ENCODE measurements at places on chromosomes 2 and 18.
A peak's percentile ranks its signal among the peaks of the same experiment; 100 is the strongest.

DNA sequence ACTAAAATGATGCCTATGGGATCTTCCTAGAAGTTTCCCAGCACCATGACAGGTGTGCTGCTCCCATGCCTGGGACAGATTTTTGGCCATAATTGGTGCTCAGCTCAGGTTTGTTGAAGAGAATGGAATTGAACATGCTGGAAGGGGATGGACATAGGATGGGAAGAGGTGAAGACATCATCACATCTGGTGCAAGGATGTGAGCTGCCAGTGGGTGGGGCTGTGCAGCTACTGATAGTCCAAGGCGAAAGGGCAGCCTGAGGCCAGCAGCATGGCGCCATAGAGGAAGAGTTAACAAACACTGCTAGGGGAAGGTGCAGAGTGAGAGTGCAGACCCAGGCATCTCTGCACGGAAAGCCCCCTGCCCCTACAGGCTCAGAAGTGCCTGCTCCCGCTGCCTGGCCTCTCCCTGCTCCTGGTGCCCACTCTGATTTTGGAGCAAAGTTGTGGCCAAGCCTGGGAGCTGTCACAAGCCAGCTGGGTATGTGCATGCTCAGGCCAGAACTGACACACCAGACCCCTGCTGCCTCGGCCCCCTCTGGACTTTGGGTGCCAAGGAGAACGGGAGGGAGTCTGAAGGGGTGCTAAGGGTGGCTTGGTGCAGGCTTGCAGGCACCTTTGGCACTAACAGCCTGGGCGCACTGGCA lies 178.6 kb downstream of the ZBTB7C start:
- peak; percentile 26 for DNase-seq

GRCh38 chr2:238912228-238912915 lies 64.5 kb downstream of the TWIST2 start:
- DNase-seq, result no peak

GRCh38 chr2:8535821-8536685 lies 145.8 kb upstream of the ID2 start:
- no peak for DNase-seq

GRCh38 chr2:26345283-26345544 lies 729 bp upstream of the SELENOI start:
- DNase-seq, result no peak

DNA sequence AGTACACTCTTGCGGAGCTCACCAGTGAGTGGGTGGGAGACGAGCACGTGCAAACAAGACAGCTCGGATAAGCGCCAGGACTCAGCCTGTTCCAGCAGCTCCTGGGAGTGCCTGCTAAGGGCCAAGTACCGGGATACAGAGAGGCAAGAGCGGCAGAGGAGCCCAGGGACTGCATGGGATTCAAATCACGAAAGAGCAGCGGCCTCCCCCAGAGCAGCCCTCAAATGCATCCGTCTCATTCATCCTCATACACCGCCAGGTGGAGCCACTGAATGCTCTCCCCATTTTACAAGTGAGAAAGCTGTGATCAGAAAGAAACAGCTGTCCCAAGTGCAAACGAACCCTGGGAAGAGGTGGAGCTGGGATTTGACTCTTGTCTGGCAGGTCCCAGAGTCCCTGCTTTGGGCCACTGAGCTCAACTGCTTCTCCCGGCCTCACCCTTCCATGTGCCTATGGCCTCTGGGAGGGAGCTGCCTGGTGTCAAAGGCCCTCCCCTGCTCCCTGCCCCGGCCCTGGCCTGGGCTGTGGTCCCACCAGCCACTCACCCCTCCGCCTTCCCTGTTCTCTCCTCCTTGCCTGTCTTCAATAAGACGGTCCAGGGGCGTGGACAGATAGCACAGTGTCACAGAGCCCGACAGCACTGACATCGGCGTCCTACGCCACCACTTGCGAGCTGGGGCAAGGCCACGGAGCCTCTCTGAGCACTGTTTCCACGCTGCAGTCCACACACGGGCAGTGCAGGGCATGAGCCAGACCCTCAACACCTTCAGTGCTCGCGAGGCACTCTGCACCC lies 72.8 kb upstream of the TAF1B start:
- peak; percentile 74 for DNase-seq

- DNase-seq, result no peak
Measured at GRCh38 chr2:98037666-98038336, 42.1 kb upstream of the TMEM131 start.

- DNase-seq, result no peak
Measured at GRCh38 chr2:236672606-236673005, 103.0 kb downstream of the ACKR3 start.

GRCh38 chr2:44628297-44628696 lies 266.6 kb downstream of the CAMKMT start:
- DNase-seq, result no peak

- no peak for DNase-seq
Measured at GRCh38 chr2:22078701-22079100, 954.9 kb downstream of the TDRD15 start.

- no peak for DNase-seq
Measured at GRCh38 chr18:9902832-9903231, 11.0 kb upstream of the VAPA start.

- no peak for DNase-seq
Measured at GRCh38 chr18:9916077-9916639, 2.3 kb downstream of the VAPA start.

- DNase-seq, result no peak
Measured at GRCh38 chr18:52348209-52348608, 8.2 kb downstream of the DCC start.

- DNase-seq, result no peak
Measured at GRCh38 chr2:24457696-24458386, 33.2 kb upstream of the NCOA1 start.

DNA sequence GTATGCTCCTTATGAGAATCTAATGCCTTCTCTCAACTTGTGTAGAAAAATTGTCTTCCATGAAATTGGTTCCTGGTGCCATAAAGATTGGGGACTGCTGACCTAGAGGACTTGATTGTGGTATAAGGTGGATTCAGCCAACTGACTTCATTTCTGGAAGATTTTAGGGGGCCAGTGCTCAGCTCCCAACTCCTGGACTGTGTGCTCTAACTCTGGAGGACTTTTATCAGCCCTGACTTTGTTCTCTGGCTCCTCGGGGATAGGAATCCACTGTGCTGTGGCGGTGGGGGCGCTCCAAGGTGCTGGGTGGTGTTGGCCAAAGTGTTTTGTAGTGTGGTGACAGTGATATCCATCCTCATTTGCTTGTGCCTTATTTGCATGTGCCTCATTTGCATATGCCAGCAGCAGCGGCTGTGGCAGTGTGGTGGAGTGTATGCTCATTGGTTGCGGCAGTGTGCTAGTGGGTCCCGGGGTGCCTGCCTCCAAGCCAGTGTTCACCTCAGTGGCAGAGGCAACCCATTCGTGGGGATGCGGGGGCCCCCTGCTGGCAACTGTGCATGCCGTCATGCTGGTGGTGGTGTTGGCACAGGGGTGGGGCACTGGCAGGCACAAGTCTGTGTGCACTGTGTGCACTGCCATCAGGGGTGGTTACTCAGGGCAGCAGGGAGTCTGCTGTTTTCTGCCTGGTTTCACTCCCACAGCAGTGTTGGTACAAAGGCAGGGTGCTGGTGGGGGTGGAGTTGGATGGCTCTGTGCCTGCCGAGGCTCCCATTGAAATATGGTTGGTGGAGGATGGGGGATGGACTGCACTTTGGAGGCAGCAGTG lies 19.6 kb downstream of the EHBP1 start:
- no peak for DNase-seq

- DNase-seq, result no peak
Measured at GRCh38 chr2:66544258-66544657, 109.3 kb downstream of the MEIS1 start.

- no peak for DNase-seq
Measured at GRCh38 chr2:172540421-172540820, 15.5 kb upstream of the PDK1 start.

DNA sequence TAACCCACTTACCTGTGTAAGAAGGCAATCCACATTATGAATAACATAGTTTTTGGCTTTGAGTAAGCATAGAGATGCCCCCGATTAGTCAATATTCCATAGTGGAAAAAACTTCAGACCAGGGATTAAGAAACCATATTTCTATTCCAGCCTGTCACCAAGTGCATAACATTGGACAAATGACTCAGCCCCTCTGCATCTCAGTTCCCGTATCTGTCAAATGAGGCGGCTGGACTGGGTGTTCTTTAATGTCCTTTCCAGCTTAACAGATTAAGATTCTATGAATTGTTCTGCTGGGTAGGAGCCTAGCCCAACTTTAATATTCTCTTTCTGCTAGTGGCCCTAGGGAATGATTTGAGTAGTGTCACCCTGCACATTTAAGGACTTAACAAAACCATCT lies 11.8 kb upstream of the FTCDNL1 start:
- DNase-seq, result no peak

DNA sequence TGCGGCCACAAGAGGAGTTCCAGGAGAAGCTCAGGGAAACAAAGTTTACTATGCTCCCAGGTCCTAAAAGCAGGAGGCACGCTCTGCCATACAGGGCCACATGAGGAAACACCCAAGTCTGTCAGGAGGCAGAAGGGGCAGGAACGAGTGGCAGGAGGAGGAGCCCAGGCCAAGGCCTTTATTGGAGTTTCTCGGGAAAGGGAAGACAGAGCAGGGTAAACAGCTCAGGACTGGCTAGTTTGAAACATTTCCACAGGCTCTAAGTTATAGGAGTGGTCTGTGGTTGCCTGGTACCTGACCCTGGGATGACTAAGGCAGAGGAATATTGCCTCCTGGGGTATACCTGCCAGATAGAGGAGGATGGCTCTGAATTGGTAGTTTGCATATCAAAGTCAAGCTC lies 3.7 kb upstream of the ZNF638 start:
- DNase-seq, result no peak

GRCh38 chr2:112625474-112626114 lies 20.1 kb upstream of the SLC20A1 start:
- no peak for DNase-seq

DNA sequence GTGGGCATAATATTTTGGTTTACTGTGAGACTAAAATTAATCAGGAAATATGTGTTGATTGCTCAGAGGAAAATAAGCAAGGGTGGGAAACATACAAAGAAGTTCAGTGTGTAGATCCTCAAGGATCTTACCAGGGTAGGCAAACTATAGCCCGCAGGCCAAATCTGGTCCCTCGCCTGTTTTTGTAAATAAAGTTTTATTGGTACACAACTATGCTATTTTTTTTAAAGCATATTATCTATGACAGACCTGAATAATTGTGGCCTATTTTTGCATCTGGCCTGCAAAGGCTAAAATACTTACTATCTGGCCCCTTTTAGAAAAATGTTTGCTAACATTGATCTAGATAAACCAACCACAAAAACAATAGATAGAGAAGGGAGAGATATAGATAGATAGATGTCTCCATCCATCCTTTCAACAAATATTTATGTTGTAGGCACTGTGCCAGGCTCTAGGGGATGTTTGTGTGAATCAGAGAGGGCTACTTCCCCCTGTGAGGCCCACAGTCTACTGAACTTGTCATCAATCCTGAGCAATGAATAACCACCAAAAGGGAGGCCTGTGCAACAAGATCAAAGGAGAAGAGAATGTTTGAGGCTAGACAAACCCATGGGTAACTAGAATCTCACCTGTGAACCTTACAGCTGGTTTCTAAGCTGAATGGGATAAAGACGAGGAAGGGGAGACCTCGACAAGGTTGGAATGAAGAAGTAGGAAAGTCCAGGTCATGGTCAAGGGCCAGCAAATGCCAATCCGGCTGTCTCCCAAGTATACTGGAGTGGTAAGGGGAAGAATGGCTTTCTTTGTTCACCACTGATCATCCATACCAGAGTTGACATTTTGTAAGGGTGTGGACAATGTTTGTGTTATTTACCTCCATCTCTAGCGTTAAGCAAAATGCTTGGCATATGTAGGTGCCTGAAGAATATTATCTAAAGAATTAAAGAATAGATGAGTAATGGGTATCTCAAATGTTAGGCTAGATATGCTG lies 23.6 kb downstream of the ALPK2 start:
- DNase-seq, result no peak

GRCh38 chr2:11073251-11073650 lies 82.0 kb upstream of the SLC66A3 start:
- DNase-seq, result no peak

All from NCI-H2227 treated with DMSO at 0.1 percent for 48 hours (cell line).